ENCODE measurements at places on chromosomes 7 and 10.

DNA sequence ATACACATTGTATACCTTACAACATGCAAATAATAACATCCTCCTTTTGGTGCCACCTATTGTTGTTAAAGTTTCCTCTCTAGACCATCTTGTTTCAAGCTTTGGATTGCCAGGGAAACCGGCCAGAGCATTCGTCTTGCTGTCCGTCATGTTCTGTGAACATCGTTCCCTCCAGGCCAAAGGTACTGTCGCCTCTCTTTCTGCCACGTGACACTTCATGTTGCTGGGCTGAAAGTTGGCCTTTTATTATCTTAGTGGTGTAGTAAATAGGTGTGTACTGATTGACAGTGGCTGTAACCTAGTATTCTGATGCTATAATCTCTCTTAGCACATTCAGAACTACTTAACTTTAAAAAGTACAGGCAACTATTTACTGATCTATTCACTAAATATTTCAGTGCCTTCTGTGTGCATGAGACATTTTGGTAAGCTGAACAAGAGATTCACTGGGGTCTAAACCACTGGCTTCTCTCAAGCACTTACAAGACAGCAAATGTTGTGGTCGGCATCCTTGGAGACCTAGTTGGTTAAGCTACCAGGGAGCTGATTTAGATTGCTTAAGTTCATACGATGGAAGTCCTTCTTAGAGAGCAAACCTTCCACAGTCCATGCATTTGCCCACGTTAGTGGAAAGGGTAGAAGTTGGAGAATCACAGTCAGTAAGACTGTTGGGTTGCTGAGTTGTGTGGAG is 52.4 kb downstream of the SHH start:
- no peak for DNase-seq

GRCh38 chr7:82559193-82559805 is 115.7 kb upstream of the CACNA2D1 start:
- no peak for DNase-seq

DNA sequence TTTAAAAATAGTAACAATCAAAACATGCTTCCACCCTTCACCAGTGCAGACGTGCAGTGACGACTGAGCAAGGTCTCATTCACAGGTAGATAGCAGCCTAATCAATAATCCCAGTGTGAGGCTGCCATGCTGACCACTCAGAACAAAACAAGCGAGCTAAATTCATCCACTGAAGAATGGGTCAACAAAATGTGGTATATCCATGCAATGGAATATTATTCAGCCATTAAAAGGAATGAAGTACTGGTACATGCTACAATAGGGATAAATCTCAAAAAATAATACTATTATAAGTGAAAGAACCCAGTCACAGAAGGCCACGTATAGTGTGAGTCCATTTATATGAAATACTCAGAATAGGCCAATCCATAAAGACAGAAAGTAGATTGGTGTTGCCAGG is 74.0 kb downstream of the PTPRE start:
- DNase-seq, result no peak

- no peak for DNase-seq
Measured at GRCh38 chr7:119994928-119995327, 278.0 kb upstream of the KCND2 start.

DNA sequence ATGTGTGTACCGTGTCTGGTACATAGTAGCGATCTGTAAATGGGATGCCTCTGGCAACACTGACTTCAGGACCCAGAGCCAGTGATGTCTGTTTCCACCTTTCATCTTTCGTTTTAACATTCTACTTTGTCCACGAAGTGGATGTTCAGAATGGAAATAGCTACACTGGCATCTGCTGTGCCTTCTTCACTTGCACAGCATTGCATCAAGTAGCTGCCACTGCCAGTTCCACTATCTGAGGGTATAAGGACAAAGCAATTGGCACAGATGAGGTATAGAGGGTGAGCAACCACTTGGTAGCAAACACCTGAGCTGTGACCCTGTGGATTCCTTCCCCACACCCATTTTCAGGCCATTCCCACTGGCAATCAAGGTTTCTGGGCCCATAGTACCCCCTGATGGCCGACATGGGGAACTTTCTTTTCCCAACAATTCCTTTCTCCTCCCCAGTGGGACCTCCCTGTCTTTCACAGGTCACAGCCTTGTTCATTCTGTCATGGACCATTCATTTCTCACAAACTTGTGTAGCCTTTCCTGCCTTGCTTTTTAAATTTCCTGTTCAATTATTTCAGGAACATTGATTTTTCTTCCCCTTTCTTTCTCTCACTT is 4.0 kb downstream of the ITGA8 start:
- peak; percentile 63 for DNase-seq

GRCh38 chr10:76080451-76080850 is 649.0 kb downstream of the LRMDA start:
- no peak for DNase-seq

DNA sequence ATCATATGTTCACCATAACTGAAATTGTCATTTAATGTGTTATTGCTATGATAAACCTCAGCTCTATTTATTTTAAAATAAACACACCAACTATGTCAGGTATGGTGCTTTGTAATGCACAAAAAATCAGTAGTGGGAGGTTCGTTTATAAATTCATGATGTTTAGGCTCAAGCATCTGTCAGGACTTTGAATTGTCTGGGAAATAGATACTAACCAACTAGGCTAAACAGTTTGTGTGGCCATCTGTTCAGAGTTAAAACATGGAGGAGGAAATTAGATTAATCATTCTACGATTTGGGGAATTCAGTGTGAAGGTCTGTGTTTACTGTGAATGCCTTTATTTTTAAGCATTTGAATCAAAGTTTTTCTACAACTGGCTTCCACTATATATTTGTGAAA is 212.6 kb upstream of the FZD8 start:
- DNase-seq, result no peak

- DNase-seq, result no peak
Measured at GRCh38 chr10:43043773-43044447, 33.0 kb upstream of the RET start.

DNA sequence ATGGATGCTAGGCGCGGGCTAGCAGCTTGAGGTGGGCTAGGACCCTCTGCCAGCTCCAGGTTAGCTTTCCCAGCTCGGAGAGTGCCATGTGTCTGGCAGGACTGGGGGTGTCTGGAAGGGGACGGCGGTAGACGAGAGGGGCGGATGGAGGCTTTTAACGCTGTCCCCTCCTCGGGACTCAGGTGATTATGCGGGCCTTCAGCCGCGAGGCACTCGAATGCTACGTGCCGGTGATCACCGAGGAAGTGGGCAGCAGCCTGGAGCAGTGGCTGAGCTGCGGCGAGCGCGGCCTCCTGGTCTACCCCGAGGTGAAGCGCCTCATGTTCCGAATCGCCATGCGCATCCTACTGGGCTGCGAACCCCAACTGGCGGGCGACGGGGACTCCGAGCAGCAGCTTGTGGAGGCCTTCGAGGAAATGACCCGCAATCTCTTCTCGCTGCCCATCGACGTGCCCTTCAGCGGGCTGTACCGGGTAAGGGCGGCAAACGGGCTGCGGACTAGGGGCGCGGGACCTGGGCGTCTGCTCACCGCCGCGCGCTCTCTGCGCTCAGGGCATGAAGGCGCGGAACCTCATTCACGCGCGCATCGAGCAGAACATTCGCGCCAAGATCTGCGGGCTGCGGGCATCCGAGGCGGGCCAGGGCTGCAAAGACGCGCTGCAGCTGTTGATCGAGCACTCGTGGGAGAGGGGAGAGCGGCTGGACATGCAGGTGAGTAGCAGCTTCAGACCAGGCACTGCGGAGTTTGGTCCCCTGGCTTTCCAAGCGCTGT is 1.1 kb downstream of the CYP26A1 start:
- DNase-seq, result no peak

- no peak for DNase-seq
Measured at GRCh38 chr7:107302250-107302847, 133.5 kb downstream of the HBP1 start.

DNA sequence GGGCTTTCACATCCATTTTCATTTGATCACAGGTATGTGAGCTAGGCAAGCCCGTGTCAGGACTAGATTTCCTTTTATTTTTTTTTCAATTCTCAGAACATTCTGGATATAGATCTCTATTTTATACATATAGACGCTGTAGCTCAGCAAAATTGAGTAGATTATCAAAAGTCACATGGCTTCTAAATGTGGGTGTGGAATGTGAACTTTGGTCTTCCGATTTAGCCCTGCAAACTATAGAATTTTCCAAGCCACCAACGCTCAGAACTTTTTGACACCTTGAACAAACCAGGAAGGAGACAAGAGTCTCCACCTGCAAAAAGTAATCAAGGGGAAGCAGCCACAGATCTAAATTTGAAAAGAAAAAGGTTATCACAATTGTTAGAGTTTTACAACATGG is 15.9 kb upstream of the FFAR4 start:
- no peak for DNase-seq

All from kidney capillary endothelial cell (primary cell).